COLO829 (cell line): ENCODE measurements at places on chromosomes 1 and 21.

GRCh38 chr1:162689745-162690671 is 57.7 kb downstream of the DDR2 start:
- no peak for DNase-seq

GRCh38 chr21:35046880-35047229 is 2.2 kb downstream of the RUNX1 start:
- DNase-seq, result no peak

- DNase-seq, result no peak
Measured at GRCh38 chr1:172533513-172534151, 682 bp downstream of the SUCO start.

GRCh38 chr1:3432306-3432705 is 22.2 kb upstream of the ARHGEF16 start:
- DNase-seq, result no peak

- DNase-seq, result no peak
Measured at GRCh38 chr1:26945138-26945537, 15.1 kb downstream of the KDF1 start.

GRCh38 chr1:83882906-83883305 is 116.0 kb downstream of the TTLL7 start:
- DNase-seq, result peak; percentile 9

GRCh38 chr1:206606867-206607266 is 5.4 kb downstream of the EIF2D start:
- DNase-seq, result peak; percentile 61

DNA sequence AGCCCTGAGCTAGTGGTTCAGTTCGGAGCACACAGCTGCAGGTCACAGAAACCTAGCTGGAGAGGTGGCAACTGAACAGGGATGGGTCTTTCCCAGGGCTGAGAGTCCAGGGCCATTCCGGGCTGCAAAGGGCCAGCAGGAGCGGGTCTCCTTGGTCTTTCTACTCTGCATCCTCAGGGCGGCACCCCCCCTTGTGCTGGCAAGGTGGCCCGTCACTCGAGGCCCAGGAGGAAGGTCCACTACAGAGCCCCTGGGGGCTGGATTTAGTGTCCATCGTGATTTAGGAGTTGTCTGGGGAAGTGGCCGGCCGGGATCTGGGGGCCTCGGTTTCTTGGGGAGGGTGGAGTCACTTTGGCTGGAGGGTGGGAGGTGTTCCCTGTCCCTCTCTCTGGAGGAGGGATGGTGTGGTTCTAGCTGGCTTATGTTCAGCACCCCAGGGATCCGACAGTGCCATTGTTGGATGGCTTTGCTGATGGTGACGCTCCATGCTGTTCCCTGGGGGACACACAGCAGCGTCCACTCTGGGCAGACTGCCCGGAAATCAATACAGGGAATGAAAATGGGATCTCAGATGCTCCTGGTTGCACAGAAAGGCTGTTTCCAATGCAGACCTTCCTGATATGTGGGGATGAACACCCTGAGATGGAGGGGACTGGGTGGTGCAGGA is 64.4 kb downstream of the UMODL1 start:
- no peak for DNase-seq

GRCh38 chr1:28028873-28029654 is 59.3 kb downstream of the EYA3 start:
- no peak for DNase-seq

- peak; percentile 78 for DNase-seq
Measured at GRCh38 chr1:203278082-203278884, 27.0 kb upstream of the BTG2 start.

GRCh38 chr1:21828506-21829210 is 16.6 kb downstream of the LDLRAD2 start:
- no peak for DNase-seq

- DNase-seq, result no peak
Measured at GRCh38 chr1:30598571-30599114, 124.7 kb downstream of the MATN1 start.

DNA sequence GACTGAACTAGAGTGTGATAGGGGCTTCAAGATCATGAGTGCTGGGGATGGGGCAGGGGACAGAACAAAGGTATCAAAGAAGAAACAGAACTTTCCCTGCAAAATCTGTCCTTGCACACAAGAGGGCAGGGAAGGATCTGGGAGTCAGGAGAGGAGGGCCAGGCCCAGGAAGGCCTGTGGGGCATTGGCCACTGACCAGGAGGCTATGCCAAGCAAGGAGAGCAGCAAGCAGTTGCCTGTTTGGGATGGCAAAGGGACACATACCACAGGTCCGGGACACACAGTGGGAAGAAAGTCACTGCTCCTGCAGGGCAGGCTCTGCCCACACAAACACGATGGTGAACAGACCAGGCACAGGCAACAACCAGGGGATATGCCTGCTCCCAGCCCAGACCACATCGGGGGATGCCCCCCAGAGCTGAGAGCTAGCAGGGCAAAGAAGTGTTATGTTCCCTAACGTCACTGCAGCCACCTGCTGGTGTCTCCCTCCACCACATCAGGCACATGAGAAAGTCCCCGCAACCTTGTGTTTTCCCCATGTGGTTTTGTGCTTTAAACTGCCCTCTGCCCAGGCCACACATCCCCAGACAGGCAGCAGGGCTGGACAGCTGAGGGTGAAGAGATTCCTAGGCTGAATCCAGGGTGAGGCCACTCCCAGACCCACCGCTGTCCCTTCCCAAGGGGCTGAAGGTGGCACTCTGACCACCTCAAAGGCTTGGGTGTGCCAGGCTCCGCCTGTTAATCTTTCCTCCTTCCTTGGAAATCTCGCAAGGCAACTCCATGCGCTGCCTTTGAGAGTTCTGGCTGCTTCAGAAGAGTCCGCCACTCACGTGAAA is 53.6 kb downstream of the KIF21B start:
- no peak for DNase-seq

GRCh38 chr1:19336543-19336942 is 24.4 kb downstream of the SLC66A1 start:
- no peak for DNase-seq

DNA sequence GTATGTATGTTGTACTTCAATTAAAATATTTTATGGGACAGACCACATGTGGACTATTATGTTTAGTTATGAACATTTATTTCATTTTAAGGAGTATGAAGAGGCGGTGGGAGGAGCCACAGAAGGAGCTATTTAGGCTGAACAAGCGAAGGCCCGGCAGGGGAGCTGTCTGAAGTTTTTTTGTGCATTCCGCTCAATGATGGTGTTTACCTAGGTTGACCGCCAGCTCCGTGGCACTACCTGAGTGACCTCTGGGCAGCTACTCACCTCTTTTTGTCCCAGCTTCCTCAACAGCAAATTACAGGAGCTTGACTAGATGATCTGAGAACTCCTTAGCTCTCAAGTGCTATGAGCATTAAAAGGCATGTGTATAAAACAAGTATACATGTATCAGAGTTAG is 32.7 kb upstream of the C1orf198 start:
- no peak for DNase-seq

- no peak for DNase-seq
Measured at GRCh38 chr1:63329621-63330330, 7.4 kb downstream of the FOXD3 start.

- peak; percentile 94 for DNase-seq
Measured at GRCh38 chr1:47578721-47579419, 141.0 kb downstream of the FOXD2 start.

GRCh38 chr1:93223023-93223675 is 42.6 kb downstream of the CCDC18 start:
- DNase-seq, result no peak

DNA sequence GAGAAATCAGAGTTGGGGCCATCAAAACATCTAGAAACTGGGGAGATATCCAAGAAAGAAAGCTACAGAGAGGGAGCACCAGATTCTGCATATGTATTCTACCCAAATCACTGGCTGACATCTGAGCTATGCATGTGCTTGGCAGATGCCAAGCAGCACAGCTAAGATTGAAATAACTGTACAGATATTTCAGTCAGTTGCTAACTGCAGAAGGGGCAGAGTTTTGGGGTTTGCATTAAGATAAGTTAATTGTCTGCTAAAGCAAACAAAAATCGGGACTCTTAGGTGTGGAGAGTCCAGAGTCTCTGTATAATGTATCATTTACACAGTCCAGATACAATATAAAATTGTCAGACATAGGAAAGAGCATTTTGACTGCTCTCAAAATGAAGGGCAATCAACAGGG is 437.1 kb downstream of the PTBP2 start:
- DNase-seq, result no peak

DNA sequence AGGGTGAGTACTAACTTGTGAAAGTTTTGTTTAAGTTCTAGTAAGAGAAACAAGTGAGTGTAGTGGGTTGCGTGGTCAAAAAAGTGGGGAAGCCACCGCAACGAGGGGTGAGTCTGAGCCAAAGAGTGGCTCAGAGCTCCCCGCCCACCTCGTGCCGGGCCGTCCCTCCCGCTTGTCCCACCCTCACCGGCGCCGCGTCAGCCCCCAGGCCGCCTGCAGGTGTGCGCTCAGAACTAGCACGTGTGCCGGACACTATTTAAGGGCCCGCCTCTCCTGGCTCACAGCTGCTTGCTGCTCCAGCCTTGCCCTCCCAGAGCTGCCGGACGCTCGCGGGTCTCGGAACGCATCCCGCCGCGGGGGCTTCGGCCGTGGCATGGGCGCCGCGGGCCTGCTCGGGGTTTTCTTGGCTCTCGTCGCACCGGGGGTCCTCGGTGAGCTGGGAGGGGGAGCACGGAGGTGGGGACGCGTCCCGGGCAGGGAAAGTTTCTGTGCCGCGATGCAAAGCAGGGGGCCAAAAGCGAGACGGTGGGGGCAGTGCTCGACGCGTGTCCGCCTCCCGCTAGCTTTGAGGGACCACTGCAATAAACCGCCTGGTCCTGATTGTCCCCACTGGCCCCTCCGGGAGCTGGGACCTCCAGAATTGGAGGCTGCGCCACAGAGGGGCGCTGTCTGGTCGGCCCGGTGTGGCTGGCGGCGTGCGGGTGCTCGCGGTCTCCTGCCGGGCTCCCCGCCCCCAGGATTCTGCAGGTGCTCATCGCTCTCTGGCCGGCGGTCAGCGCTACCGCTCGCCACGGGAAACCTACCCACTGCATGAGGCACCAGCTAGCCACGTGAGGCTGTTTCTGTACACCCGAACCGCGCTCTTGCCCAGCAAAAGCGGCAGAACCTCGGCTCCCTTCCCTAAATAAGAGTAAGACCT is at the start of gene CR2:
CR2 (plus strand) TSS at position 283 of the 919 bp plus-strand sequence; CDS start at position 374, 91 bp downstream.
- DNase-seq, result no peak

DNA sequence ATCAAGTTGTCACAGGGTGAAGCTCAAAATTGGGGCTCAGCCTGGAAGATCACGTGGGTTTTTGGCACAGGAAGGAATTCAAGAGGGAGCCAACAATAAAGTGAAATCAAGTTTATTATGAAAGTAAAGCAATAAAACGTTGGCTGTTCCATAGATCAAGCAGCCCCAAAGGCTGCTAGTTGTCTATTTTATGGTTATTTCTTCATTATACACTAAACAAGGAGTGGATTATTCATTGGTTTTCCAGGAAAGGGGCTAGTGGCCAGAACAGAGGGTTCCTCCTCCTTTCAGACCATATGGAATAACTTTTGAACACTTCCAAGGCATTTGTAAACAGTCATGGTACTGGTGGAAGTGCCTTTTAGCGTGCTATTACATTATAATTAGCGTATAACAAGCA is 723.5 kb upstream of the ADAMTS5 start:
- no peak for DNase-seq

- no peak for DNase-seq
Measured at GRCh38 chr1:176134666-176135065, 72.4 kb downstream of the COP1 start.

DNA sequence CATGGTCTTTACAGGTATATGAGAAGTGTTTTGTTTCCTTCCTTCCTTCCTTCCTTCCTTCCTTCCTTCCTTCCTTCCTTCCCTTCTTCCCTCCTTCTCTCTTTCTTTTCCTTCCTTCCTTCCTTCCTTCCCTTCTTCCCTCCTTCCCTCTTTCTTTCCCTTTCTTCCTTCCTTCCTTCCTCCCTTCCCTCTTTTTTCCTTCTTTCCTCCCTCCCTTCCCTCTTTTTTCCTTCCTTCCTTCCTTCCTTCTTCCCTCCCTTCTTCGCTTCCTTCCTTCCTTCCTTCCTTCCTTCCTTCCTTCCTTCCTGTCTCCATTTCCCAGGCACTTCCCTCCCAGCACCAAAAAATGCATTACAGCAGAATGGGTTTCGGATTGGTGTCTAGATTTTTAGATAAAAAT is 235.0 kb upstream of the KIAA0040 start:
- no peak for DNase-seq

DNA sequence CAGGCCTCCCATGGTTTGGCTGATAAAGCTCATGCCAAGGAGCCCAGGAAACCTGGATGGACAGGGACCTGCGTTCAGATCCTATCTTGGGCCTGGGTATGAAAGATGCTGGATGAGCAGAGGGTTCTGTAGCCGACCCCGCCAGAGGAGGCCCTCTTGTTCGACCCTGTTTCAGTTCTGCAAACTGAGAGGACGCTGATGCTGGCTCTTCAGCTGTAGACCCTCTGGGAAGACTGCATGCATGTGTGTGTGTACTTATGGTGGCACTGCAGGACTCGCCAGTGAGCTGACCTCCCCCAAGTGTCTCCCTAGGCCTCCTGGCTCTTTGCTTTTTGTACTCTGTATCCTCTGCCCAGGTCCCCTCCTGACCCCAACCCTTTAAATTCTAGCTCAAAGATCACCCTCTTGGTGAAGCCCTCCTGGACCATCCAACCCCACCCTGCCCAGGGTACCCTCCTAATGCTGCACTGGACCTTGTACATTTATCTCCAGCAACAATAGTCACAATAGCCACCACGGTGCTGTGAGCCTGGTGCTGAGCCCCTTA is 1.6 kb downstream of the EPS8L3 start:
- DNase-seq, result no peak

GRCh38 chr21:44855572-44855971 is 17.9 kb downstream of the PTTG1IP start:
- DNase-seq, result no peak

DNA sequence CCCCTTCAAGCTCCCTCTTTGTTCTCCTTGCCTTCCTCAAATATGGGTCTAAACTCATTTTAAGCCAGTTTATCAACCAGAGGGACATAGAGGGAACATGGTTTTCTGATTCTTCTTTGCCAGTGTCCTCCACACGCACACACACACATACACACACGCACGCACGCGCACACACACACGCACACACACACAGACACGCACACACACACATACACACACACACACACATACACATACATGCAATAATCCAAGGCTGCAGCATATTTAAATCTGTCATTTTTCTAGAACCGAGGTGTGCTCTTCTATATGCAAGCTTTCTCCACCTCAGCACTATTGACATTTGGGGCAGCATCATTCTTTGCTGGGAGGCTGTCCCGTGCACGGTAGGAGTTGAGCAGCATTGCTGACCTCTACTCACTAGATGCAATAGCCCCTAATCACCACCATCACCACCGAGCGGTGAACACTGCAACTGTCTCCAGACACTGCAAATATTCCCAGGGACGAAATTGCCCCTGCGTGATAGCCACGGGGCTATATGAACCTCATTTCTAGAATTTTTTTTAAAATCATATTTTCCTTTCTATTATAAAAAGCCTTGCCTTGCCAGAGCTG is 8.0 kb downstream of the TNFRSF9 start:
- no peak for DNase-seq

GRCh38 chr1:8283058-8283884 is 34.6 kb upstream of the SLC45A1 start:
- no peak for DNase-seq

DNA sequence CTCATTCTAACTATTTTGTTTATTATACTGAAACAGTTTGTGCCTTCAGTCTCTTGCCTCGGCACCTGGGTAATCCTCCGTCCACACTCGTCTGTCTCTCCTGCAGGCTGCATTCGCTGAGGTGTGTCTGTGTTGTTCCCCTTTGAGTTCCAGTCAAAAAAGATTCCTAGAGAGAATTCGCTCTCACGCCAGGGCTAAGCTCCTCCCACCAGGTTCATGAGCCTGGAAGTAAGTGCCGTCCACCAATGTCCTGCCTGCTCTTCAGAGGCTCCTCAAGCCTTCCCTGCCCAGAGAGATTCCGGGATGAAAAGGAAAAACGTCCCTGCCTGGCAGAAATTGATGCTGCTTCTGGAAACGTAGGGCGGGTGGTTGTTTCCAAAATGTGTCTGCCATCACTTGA is 12.9 kb downstream of the KIAA2013 start:
- DNase-seq, result no peak
